ENCODE measurements at places on chromosomes 13 and 19. TPM values are rescaled to one million over a fixed set of nuclear protein-coding genes. Genes with fewer than 3 reads are reported as not detected.
A peak's percentile ranks its signal among the peaks of the same experiment; 100 is the strongest.

GRCh38 chr19:4566402-4567051 is 7.0 kb upstream of the SEMA6B start:
- H3K36me3 ChIP-seq: no peaks in the 10 kb centered on the region
- H3K4me1 ChIP-seq: no peaks in the 10 kb centered on the region
- no peak for DNase-seq
- no peak overlapping the region for H3K27ac ChIP-seq
- no peak overlapping the region for H3K4me3 ChIP-seq
- no peaks in the 10 kb centered on the region for H3K27me3 ChIP-seq

- no peaks in the 10 kb centered on the region for H3K36me3 ChIP-seq
- H3K4me1 ChIP-seq: no peaks in the 10 kb centered on the region
- H3K4me3 ChIP-seq: no peak overlapping the region
These were observed 45.4 kb upstream of the MIR17HG start for GRCh38 chr13:91302111-91302510.

GRCh38 chr13:40208517-40208916 is 457.9 kb downstream of the FOXO1 start:
- no peak overlapping the region for H3K4me3 ChIP-seq
- no peaks in the 10 kb centered on the region for H3K36me3 ChIP-seq
- no peak overlapping the region for H3K27ac ChIP-seq

DNA sequence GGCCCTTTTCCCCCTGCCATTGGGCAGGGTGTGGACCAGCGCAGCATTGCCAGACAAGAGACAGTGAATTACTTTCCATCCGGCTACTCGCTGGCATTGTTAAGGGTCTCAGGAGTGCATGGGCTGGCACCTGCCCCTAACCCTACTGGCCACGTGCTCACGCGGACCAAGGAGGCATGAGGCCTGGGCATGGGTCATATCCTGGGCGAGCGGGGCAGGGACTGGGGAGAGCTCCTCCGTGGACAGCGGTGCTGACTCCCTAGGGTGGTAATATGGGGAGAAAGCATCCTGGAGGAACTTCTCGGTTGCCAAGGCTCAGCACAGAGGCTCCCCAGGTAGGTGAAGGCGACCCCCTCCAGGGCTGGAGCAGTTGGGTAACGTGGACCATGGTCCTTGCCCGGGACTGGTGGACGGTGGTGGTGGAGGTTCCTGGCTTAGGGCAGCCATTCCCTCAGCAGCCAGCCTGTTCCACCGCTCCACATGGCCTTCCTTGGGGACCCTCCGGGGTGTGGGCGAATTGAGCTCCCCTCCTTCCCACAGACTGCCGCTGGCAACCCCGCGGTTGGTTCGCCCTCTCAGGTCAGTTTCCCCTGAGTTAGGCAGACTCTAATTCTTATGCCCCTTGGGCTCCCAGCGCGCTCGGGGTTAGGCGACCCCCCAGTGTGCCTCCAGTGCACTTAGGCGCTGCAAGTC is 465.1 kb downstream of the SLITRK5 start:
- no peak for DNase-seq
- no peaks in the 10 kb centered on the region for H3K36me3 ChIP-seq
- no peaks in the 10 kb centered on the region for H3K4me1 ChIP-seq

- DNase-seq: no peak
- no peak overlapping the region for H3K4me3 ChIP-seq
- H3K4me1 ChIP-seq: no peaks in the 10 kb centered on the region
- no peak overlapping the region for H3K27ac ChIP-seq
These were observed 528.7 kb downstream of the GPC6 start for GRCh38 chr13:93755341-93755740.

DNA sequence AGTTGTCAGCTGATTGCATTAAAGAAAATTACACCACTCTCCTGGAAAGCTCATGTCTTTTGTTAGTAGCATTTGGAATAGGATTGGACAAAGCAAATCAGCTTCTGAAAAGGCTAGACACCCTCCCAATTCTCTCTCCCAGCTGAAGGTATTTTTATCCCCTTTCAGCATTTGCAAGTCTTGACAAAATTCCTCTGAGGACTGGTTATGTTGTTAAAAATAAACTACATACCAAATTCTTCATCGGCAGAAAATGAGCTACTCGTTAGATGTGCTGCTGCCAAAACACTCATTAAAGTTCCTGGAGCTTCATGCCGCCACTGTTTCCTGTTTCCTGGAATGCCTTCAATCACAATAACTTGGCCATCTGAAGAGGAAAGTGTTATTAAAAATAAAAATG is 37.1 kb downstream of the UTP14C start:
- H3K4me3 ChIP-seq: peak overlapping the region; percentile 15
- peak overlapping the region; percentile 22 for H3K27ac ChIP-seq
- no peak for DNase-seq
- H3K4me1 ChIP-seq: no peaks in the 10 kb centered on the region
- H3K36me3 ChIP-seq: no peaks in the 10 kb centered on the region

Gene FSD1
- total RNA-seq: 0.88 TPM

Gene SIGLEC14
- 5.9 TPM for total RNA-seq

- H3K27me3 ChIP-seq: no peaks in the 10 kb centered on the region
- H3K36me3 ChIP-seq: no peaks in the 10 kb centered on the region
- peak overlapping the region; percentile 92 for H3K27ac ChIP-seq
- H3K4me1 ChIP-seq: no peaks in the 10 kb centered on the region
- peak; percentile 40 for DNase-seq
These were observed 57.1 kb downstream of the IER2 start for GRCh38 chr19:13207237-13207845.

Gene CGB3
- total RNA-seq: not detected

DNA sequence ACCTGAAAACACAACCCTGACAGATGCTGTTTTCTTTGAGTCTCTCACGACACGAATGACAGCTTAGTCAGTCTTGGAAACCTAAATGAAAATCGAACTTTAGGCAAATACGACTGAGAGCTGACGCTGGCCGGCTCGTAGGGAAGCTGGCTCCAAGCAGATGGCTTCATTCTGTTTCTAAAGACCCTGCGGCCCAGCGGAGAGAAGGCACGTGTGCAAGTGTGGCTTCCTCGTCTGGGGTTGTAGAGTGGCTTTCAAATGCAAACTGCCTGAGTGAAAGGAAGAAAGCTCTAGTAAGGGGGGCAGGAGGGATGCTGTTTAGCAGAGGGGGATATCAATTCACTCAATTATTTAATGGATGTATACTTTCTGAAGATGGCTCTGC is 26.1 kb upstream of the TIMM44 start:
- no peaks in the 10 kb centered on the region for H3K36me3 ChIP-seq
- DNase-seq: no peak
- no peak overlapping the region for H3K27ac ChIP-seq
- no peaks in the 10 kb centered on the region for H3K27me3 ChIP-seq

DNA sequence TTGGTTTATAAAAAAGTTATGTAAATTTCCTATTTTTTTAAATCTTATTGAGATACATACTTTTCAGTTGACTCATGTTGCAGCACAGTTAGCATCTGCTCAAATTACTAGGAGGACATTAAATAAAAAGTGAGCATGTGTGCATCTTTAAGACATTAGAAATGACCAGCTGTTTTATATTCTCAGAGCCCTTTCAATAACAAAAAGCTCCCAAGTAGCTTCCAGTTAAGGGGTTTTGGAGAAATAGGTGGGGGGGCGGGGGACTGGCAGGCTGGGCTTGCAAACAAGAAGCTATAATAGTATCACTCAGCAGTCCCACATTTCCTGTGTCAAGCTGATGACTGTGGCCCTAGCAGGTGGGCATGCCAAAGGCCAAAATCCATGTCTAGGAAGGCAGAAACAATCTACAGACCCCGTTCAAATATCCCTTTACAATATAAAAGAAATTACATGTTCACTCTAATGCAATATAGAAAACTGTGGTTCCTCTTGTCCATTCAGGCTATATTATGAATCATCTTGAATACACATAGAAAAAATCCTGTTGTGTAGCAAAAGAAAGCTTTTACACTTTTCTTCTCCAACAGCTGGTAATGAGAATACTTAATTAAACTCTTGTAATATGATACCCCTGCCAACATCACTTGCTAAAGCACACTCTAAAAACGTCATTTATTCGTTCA is 1713.2 kb upstream of the SLC10A2 start:
- no peak overlapping the region for H3K27ac ChIP-seq
- no peak for DNase-seq
- H3K4me1 ChIP-seq: no peaks in the 10 kb centered on the region
- no peaks in the 10 kb centered on the region for H3K27me3 ChIP-seq
- H3K36me3 ChIP-seq: no peaks in the 10 kb centered on the region
- no peak overlapping the region for H3K4me3 ChIP-seq

- no peaks in the 10 kb centered on the region for H3K36me3 ChIP-seq
- peak overlapping the region; percentile 13 for H3K4me3 ChIP-seq
- H3K27ac ChIP-seq: no peak overlapping the region
- DNase-seq: no peak
- no peaks in the 10 kb centered on the region for H3K4me1 ChIP-seq
These were observed 864.3 kb downstream of the SLITRK6 start for GRCh38 chr13:84934911-84935310.

Gene RAB20
- 33.4 TPM for total RNA-seq

Gene JAK3
- 2.8 TPM for total RNA-seq

Data from breast epithelium (tissue), 4 donors.